ENCODE measurements at places on chromosomes 6 and 20. TPM values are rescaled to one million over a fixed set of nuclear protein-coding genes. Genes with fewer than 3 reads are reported as not detected.
A peak's percentile ranks its signal among the peaks of the same experiment; 100 is the strongest.

SYTL3 gene
- 2.5 TPM for total RNA-seq

CALHM5 gene
- total RNA-seq: 1.0 TPM

FANCE gene
- 12.2 TPM for total RNA-seq

GJA1 gene
- 80.4 TPM for total RNA-seq

LGSN gene
- total RNA-seq: 0.08 TPM

GRM1 gene
- 0.10 TPM for total RNA-seq

THBS2 gene
- 73.9 TPM for total RNA-seq

HLA-DOB gene
- total RNA-seq: 1.4 TPM

POU3F2 gene
- total RNA-seq: not detected

JAG1 gene
- total RNA-seq: 27.1 TPM

RBM24 gene
- total RNA-seq: 2.0 TPM

C2 gene
- total RNA-seq: 23.0 TPM

DNA sequence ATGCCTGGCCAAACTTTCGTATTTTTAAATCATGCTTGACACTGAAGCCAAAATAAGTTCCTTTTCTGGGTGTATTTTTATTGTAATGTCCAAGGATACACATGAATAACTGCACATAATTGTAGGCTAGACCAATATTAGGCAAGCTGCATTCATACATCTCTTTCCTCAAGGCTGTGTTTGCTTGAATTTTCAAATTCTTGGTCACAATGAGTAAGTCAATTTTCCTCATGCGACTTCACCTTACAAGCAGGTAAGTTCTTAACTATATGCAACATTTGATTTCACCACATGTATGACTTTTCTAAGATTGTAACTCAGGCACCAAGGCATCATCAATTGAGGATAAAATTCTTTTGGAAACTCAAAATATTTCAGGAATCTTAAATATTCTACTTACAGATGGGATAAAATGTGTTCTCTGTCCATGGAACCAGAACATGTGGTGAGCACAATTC, 112.4 kb upstream of the ZNF217 start:
- DNase-seq: no peak

GRCh38 chr6:74408844-74409243, 712.8 kb downstream of the CD109 start:
- DNase-seq: no peak

DNA sequence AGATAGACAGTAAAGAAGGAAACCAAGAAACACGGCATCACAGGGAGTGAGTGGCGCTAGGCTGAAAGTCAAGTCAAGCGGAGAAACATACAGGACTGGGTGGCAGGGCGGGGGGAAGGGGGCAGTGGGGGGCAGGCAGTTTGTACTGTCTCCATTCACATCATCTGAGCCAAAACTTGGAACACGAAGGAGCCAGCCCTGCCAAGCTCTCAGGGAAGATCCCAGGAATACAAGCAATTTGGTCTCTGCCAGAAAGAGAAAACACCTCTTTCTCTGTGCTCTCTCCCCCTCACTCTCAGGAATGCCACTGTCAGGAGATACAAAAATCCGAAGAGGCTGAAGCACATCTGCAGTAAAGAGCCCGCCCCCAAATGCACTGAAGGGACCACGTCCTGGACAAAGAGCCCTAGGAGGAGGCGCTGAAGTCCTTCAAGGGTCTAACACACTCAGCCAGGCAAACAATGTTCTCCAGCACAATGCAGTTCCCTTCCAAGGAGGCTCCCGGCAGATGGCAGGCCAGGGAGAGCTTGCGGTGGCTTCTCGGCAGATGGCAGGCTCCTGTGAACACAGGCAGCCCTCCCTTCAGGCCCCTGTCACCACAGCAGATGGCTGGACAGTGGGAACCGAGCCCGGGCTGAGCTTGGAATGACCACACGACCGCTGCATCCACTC, 90.0 kb downstream of the ATP9A start:
- DNase-seq: peak; percentile 77

- DNase-seq: peak; percentile 45
Observed at GRCh38 chr6:146914489-146915483, 289.4 kb upstream of the STXBP5 start.

DNA sequence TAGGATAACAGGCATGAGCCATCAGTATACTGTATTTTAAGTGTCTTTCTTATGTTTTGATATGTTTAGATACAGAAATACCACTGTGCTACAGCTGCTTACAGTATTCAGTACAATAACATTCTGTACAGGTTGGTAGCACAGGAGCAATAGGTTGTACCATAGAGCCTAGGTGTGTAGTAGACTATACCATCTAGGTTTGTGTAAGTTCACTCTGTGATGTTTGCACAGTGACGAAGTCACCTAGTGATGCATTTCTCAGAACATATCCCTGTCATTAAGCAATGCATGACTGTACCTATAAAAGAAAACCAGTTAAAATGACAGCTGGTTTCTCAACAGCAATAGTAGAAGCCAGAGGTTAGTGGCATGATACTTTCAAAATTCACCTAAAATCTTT, 3.0 kb upstream of the ZBTB24 start:
- DNase-seq: no peak

- no peak for DNase-seq
Observed at GRCh38 chr6:6591778-6592465, 3.4 kb downstream of the LY86 start.

DNA sequence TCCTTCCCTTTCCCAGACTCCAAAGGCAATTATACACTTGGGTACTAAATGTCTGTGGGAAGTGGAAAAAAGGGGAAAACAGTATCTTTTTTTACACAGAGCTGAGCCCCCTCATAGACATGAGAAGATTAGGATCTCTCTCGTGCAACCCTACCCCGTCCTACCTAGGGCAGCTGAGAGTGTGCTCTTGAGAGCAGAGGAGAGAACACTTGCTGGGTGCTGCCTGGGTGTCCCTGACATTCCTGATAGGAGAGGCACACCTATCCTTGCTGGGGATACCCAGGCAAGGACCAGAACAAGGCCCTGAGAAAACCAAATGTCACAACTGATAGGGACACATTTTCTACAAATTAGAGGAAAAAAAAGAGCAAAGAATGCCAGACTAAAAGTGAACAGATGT, 81.2 kb downstream of the PREP start:
- no peak for DNase-seq

DNA sequence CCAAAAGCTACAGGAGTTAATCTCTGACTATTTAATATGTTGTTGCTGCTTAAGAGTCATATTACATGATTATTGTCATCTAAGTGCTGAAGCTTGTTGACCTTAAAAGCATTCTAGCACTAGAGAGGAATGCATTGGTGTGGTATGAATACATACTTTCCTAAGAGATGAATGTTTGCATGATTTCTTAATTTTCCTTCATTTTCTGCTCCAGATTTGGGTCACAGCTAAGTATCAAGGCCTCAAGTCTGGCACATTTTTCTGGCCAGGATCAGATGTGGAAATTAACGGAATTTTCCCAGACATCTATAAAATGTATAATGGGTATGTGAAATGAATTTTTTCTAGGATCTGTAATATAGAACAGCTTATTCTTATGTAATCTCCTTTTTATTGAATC, 53.6 kb downstream of the ENPP1 start:
- DNase-seq: no peak

DNA sequence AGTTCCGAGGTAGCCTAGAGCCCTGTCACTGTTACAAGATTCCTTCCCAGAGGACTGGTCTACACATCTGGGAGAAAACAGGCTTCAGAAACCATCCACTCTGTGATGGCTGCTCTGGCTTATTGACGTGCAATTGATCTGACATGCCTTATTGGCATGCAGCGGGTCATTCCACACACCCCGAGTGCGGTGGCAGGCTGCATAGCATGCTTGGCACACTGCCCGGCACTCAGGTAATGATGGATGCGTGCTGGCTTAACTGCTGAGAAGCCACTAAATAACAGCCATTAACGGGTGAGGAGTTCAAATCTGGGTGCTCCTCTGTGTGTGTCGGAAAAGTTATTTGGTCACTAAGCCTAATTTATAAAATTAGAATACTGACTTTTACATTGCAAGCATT, 67.9 kb upstream of the CDH4 start:
- no peak for DNase-seq

GRCh38 chr20:38278131-38278530, 17.6 kb upstream of the KIAA1755 start:
- no peak for DNase-seq

- DNase-seq: no peak
Observed at GRCh38 chr6:132498638-132499037, 14.3 kb downstream of the STX7 start.

- no peak for DNase-seq
Observed at GRCh38 chr6:27870291-27870870, 41.8 kb downstream of the OR2B2 start.

DNA sequence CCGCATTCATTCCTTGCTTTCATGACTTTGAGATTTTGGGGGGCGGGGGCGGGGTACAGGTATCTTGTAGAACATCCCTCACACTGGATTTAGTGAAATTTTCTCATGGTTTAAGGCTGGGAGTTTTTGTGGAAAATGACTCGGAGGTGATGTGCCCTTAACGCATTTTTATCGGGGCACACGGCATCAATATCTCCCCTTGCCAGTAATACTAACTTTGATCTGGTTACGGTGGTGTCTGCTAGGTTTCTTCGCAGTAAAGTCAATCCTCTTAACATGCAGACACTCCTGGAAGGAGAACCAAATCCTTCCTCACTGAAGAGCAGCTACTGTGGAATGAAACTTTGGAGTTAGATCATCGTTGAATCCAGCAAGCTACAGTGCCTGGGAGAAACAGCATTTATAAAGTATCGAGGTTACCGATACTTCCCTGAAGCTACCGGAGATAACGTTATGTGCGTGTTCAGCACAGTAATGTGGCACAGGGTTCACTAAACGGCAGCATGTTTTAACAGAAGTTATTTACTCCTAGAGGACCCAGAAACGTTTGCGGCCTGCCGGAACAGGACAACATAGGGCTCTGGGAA, 1.2 kb upstream of the DYNLRB1 start:
- no peak for DNase-seq

GRCh38 chr6:19719691-19720128, 117.5 kb upstream of the ID4 start:
- DNase-seq: peak; percentile 27

- DNase-seq: peak; percentile 43
Observed at GRCh38 chr20:53040693-53041589, 68.8 kb downstream of the TSHZ2 start.

- no peak for DNase-seq
Observed at GRCh38 chr6:148932731-148933130, 185.9 kb downstream of the UST start.

DNA sequence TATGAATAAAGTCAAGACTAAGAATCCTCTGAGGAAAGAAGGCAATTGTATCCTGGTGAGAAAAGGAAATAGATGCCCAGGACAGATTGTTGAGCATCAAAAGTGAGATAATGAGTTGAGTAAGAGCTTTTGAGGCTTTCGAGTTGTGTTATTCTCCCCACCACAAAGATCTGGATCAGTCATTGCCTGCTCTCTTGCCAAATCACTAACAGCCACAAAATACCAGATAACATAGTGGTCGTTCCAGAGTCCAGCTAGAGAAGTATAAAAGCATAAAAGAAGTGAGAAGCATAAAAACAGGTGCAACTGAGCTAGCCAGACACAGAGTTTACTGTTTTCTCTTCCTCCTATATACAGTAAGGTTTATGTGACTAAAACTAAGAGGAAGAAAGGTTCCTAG, 4.9 kb downstream of the SPINT4 start:
- DNase-seq: no peak

DNA sequence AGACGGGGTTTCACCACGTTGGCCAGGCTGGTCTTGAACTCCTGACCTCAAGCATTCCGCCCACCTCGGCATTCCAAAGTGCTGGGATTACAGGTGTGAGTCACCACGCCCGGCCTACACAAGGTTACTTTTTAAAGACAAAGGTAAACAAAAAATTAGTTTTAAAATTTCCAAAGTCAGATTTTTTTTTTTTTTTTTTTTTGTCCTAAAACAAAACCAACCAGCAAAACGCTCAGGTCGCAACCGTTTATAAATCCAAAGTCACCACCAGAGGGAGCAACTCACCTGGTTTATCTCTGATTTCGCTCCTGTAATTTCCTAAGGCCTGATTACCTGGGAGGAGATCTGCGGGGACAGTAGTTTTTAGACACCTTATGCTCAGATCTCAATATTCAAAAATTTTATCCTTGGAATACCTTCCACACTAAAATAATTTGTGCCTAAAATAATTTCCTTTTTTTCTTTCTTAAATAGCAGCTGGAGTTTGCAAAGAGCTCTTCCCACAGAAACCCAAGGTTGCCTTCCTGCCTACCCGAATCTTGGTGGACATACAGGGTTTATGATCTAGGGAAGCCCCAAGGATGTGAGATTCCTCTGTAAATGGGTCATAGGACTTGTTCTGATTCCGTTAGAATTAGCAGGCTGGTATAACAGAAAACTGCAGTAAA, 19.8 kb upstream of the TREM1 start:
- no peak for DNase-seq

DNA sequence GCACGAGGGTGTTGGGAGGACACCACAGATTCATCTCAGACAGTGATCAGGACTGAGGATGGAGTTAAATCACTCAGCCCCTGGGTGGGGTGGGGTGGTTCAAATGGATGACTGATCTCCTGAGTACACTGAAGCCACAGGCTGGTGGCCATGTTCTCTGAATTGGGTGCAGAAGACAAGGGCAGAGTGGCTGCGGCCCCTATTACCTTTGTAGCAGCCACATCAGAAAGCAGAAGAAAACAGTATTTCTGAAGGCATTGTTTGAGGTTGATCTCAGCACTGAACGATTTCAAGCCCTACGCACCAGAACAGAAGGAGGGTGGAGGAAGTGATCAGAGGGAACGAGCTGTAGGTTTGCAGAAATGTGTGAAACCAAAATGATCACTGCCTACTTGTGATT, 71.6 kb downstream of the SH3BGRL2 start:
- no peak for DNase-seq
